ENCODE measurements at places on chromosomes 1 and 21.

- no peak for DNase-seq
Observed at GRCh38 chr1:1051127-1051810, 22.8 kb downstream of the RNF223 start.

- DNase-seq = no peak
Observed at GRCh38 chr1:161085165-161085564, 4.2 kb downstream of the NECTIN4 start.

- no peak for DNase-seq
Observed at GRCh38 chr1:27394282-27394658, 1.8 kb downstream of the GPR3 start.

DNA sequence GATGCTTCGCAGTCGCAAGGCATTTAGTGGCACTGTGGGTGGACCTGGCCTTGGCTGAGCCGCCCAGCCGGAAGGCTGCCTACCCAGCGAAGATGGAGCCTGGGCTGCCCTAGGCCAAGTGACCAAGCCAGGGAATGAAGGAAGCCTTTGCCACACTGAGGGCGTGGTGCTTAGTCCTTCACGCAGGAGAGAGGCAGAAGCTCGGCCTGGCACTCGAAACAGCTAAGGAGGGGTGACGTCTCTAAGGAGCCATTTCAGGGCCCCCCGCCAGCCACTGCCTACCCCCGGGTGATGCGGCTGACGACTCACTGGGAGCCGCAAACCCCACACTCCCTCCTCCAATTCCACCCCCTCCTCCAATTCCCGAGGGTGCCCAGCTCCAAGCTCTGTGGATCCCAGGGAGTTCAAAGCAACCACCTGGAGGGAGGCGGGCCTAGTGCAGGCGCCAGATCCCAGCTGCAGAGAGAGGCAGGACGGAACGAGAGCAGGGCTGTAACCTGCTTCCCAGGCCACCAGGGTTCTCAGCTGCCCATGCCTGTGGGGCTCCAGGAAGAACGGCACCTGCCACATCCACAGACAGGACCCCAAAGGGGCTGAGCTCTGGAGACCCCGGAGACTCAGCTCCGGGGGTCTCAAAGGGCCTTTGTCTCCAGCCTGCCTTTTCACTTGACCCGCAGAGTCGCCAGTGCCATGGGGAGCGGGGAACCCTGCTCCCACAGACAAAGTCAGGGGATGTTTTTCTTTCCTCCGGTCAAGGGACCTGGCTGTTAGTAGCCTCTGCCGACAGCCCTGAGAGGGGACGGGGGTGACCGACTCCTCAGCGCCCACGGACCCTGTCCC, 75.8 kb downstream of the ARHGEF16 start:
- no peak for DNase-seq

DNA sequence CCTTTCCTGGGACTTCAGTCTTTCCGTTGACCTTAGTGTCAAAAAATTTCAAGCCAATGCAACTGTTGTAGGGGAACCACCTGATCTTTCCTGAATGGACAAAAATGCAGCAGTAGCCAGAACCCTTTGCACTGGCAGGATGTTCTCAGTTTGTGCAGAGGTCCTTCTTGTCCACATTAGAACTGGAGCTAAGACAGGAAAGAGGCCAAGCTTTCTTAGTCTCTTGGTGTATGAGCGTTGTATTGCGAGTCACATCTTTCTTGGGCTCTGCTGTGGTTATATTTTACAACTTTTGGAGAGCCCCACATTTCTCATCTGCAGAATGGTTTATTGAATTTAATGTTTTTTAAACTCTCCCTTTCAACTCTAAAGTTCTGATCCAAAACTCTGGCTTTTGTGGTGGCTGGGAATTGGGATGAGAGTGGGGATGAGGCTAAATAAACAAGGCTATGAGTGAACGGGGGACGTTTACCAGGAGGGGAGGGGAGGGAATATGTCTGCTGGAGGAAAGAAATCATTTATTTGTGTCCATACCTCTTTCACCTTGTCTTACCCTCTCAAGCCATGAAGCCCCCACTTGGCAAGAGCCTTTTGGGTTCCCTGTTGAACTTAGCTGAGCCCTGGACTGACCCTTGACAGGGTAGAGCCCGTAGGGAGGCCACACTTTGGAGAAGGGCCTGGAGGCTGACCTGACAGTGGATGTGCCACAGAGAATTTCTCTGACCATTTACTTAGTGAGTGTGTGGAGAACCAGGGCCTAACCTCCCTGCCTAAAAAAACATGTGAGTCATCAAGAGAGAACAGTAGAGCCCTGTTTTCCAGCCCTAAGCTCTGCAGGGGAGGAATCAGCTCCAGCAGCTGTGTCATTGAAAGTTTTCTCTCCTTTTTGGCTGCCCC, 586 bp downstream of the CHI3L2 start:
- DNase-seq = no peak

DNA sequence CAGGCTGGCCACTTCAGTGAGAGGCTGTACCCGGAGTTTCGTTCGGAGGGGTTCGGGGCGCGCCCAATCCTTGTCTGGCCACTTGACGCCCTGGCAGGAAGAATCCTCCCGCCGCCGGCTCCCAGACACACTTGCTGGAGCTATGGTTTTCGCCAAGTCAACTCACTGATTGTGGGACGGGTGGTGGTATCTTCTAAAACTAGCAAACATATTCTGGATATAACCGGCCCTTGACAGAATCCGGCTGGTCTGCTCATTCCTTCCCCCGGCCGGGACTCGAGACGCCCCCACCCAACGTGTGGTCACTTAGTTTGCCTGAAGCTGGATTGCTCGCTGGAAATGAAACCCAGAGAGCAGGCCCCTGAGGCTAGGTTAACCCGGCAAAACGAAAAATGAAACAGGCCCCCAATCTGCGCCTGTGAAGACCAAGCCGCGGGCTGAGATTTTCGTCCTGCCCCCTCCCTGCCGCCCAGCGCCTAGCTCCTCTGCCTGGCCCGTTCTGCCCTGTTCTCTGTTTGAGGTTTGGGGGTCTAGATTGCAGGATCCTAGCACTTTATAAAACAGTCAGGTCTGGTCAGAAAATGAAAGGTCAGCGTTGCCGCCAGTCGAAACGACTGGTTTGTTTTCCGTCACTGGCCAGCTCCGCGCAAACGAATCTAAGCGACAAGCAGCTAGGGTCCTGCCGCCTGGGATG, 4.6 kb downstream of the GFI1 start:
- DNase-seq = no peak

DNA sequence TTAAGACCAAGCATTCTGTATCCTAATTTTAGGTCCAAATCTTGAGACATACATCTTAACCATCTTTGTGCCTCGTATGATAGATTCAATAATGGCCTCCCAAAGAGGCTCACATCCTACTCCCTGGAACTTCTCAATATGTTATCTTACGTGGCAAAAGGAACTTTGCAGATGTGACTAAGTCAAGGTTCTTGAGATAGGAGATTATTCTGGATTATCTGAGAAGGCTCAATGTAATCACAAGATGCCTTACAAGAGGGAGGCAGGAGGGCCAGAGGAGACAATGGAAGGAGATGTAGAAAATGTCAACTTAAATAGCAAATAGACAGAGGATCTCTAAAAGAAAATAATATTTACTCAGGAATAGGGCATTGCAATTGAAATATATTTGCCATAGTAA, 548.9 kb downstream of the MATN1 start:
- DNase-seq = no peak

DNA sequence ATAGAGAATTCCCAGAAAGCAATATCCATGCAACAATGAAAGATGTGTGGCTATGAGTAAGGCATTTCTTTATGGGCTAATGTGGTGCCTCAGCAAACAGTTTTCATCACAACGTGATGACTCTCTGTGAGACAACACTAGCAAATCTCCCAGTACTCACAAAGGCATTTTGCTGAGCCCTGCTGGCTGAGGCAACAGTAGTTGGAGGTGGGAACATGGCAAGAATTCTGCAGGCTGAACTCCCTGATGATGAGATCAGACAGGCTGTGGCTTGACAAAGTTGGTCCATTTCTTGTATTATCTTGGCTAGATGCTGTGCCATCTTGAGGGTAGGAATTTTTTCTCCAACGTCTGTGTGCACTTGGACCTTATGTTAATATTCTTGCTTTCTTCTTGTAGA, 24.6 kb downstream of the PROX1 start:
- no peak for DNase-seq

DNA sequence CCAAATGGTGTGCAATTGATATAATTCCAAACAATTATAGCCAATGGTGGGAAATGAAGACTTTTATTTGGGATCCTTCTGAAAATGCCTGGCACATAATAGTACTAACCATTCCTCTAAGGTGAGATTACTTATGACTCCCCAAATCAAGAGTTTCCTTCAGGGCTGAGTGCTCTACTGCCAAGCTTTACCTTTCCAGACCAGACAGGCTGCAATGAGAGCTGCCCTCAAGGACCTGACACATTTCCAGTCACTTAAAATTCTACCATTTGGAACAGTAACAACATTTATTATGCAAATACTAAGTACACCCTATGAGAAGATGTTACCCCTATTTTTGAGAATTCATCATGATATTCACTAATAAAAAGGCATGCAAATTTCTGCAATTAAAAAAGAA, 21.1 kb downstream of the PAXBP1 start:
- no peak for DNase-seq

- DNase-seq = no peak
Observed at GRCh38 chr1:244862354-244862698, 2.0 kb downstream of the HNRNPU start.

- DNase-seq = no peak
Observed at GRCh38 chr1:116569776-116570357, 959 bp downstream of the CD58 start.

GRCh38 chr1:192830595-192831246, 21.9 kb downstream of the RGS2 start:
- no peak for DNase-seq

- DNase-seq = no peak
Observed at GRCh38 chr1:5563861-5564577, 428.2 kb downstream of the NPHP4 start.

DNA sequence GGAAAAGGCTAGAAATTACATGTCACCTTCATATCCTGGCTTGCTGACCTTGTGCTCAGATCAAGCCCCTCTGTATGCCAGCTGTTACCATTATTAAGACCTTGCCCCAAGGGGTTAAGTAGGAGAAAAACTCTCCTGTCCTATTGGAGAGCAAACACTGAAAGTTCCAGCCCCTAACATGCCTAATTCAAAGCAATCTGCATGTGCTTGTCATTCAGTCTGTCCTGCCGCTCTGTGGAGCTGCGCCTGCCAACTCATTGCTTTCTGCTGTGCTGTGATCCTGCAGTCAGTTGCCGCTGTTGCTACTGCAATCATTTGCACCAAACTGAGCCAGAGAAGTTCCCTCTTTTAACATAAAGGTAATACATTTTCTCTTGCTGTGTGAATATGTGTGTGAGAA, 113.4 kb downstream of the DISP1 start:
- no peak for DNase-seq

GRCh38 chr21:45295576-45296365, 8.1 kb upstream of the POFUT2 start:
- DNase-seq = no peak

DNA sequence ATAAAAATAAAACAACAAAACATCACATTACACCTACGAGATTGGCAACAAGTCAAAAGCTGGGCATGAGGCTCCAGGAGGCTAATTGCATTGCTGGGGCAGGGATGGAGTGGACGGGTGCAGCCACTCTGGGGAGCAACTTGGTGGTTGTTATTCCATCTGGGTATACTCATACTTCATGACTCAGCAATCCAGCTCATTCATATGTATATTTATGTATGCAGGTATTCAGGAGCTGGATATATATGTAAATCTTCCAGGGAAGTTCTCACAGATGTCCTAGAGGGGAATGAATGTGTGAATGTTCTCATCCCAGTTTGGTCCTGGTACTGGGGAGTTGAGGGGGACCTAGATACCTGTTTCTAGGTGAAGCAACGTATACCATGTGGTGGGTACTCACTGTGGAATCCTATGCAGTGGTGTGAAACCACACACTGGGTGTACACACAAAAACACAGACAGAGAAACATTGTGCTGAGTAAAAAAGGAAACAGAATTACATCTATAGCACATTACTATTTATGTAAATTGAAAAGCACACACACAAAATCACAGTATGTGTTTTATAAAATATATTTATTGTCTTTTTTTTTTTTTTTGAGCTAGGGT, 79.7 kb upstream of the RAB4A start:
- no peak for DNase-seq

DNA sequence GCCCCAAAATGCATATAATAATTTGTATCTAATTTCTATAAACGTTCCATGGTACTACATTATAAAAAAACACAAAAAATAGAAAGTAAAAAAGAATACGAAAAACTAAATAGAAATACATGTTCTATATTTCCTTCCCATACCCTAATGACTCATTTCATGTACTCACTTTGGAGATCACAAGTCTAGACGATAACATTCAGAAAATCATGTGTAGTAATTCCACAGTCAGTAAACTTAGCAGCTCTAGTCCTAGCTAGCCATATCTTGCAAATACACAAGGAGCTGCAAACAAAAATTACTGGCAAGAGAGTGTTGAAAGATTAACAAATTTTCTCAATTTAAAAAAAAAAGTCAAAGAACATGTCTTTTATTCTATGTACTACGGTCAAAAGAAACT, 1.4 kb downstream of the GOLPH3L start:
- no peak for DNase-seq

DNA sequence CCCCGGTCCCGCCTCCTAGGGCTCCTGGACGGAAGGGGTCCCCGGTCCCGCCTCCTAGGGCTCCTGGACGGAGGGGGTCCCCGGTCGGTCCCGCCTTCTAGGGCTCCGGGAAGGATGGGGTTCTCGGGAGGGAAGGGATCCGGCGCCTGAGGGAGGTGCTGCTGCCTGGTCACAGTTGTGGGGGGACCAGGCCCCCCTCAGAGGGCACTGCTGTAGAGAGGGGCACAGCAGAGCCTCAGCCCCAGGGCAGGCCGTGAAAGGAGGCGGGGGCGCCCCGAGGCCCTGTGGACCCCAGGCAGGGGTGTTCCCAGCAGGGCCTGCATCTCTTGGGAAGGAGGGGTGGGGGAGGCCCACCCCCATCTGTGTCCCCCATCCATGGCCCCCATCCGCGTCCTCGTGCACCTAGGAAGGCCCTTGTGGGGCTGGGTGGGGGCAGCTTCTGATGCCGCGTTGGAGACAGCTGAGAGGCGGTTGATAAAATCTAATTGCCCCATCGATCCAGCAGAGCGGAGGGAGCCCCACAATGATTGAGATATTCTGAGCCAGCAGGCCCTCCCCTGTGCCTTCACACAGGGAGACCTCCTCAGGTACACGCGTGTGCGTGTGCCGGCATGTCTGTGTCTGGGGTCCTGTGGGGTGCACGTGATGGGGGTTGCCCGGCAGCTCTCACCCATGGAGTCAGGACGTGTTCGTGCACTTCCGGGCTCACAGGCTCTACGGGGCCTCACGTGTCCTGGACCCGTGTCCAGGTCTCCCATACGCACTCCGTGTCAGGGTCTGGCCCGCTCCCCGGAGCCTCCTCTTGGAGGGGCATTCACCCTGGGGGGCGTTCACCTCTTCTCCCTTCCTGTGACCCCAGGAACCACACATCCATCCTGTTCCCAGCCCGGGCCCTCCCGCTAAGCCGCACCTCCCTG, 12.9 kb downstream of the SAMD11 start:
- DNase-seq = no peak

GRCh38 chr21:45995686-45996179, 14.2 kb downstream of the COL6A1 start:
- DNase-seq = no peak

DNA sequence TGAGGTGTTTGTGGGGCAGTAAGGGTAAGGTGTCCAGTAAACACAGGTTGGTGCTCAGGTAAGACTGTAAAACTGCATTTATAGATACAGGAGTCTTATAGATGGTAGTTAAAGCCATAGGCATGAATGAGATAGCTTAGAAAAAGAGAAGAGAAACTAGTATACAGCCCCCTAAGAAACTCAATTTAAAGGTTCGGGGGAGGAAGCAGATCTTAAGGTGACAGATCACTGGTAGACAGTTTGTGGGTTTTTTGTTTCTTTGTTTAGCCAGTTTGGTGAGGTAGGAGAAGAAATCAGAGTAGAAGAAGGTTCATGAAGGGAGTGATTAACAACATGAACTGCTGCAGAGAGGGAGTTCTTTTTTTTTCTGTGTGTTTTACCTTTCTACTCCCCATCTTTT, 6.1 kb upstream of the AGO3 start:
- no peak for DNase-seq
